Breast epithelium (tissue), 4 donors: ENCODE measurements at places on chromosomes 6 and 20. TPM values are rescaled to one million over a fixed set of nuclear protein-coding genes. Genes with fewer than 3 reads are reported as not detected.

Gene SNPH
- total RNA-seq = 4.0 TPM

Gene SLC13A3
- 1.6 TPM for total RNA-seq

Gene LGSN
- total RNA-seq = not detected

Gene FOXS1
- 0.98 TPM for total RNA-seq

Gene PLAGL2
- 4.3 TPM for total RNA-seq

Gene FAM209B
- not detected for total RNA-seq

Gene NNAT
- total RNA-seq = 9.7 TPM

Gene BPI
- total RNA-seq = 0.59 TPM

Gene OR2B6
- not detected for total RNA-seq
